Mesenchymal stem cell (in vitro differentiated cells and primary cell): ENCODE measurements at places on chromosomes 1 and 21.
A peak's percentile ranks its signal among the peaks of the same experiment; 100 is the strongest.

DNA sequence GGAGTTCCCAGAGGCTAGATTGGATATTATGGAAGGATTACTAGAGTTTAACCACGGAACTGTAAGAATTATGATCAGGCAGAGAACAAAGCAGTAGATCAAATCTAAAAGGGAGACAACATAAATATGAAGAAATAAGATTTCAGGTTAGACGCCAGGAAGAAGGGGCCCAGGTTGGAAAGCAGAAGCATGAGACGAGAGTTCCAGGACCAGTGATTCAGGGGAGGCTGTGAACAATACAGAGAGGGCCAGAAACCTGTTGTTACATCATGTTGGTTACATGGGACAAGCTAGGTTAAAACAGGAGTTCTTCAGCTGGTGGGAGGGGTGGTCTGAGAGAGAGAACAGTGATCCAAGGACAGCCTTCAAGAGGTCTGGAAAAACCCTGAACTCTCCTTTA, 128.4 kb upstream of the MROH9 start:
- no peak for DNase-seq

- no peak for DNase-seq
Measured at GRCh38 chr21:46173573-46173972, 10.7 kb downstream of the SPATC1L start.

DNA sequence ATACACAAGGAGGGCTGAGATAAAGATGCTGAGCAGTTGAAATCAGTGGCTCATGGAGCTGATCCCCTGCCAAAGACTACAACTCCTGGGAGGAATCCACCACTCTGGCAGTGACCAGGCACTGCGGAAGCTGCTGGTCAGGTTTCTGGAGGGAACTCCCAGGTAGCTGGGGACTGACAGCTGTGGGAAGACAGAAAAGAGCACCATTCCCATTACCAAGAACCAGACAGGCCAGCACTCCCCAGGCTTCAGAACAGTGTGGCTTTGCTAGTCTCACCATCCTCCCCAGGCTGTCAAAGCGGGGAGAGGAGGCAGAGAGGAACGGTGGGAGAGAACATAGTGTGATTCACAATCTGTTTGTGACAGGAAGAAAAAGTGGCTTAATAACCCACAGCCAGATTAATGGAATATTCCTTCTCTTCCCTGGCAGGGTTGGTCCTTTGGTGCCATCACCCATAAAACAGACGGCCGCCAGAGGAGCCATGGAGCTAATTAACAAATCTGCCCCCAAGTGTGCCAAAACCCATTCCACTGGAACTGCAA, 92.1 kb downstream of the MAB21L3 start:
- DNase-seq, result no peak

DNA sequence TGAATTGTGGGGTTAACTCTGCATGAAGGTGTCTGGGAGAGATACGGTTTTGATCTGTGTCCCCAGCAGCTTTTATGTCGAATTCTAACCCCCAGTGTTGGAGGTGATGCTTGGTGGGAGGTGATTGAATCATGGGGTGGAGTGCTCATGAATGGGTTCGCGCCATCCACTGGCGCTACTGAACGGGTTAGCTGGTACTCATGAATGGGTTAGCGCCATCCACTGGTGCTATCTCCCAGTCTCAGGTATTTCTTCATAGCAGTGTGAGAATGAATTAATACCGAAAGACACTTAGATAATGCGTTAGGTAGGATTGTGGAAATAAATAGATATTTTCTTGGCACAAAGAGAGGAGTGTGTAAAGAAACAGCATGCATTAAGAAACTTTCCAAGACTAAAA, 32.9 kb upstream of the CLDN8 start:
- DNase-seq, result no peak

DNA sequence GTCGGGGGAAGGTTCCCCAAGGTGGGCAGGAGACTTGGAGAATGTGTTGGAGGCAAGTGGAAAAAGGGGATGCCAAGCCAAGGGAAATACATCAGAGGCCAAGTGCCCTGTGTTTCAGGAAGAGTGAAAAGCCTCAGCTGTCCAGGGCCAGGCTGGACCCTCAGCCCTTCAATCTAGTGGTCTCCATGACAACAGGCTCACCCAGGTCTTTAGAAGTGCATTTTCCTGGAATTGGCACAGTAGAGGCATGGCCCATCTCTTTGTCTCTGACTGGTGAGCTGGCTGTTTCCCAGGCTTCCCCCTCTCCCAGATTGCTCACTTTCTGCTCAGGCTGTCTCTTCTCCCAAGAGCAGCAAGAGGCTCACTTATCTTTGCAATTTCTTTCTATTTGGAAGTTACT, 10.4 kb upstream of the RHBG start:
- DNase-seq, result no peak

DNA sequence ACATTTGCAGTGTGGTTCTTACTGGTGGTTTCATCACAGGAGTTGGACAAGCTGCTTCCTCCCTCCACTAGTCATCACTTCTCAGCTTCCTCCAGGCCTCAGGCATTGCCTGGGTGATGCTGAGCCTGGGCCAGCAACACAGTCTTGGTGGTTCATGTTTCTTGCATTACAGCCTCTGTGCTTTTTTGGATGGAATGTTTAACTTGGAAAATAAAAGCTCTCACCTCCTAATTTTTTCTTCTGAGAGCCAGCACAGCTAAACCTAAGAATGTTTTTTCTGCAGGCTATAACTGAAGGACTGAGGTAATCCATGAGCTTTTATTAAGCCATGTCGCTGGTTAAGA, 66.1 kb upstream of the RHOU start:
- DNase-seq, result no peak

GRCh38 chr1:147225193-147225730, at the start of gene FMO5:
TSS of gene FMO5 (minus strand) at chr1:147225339. CDS start at chr1:147225029, 310 bp downstream.
- DNase-seq, result peak; percentile 84

GRCh38 chr1:212760126-212760823, 31.3 kb downstream of the NSL1 start:
- peak; percentile 17 for DNase-seq

DNA sequence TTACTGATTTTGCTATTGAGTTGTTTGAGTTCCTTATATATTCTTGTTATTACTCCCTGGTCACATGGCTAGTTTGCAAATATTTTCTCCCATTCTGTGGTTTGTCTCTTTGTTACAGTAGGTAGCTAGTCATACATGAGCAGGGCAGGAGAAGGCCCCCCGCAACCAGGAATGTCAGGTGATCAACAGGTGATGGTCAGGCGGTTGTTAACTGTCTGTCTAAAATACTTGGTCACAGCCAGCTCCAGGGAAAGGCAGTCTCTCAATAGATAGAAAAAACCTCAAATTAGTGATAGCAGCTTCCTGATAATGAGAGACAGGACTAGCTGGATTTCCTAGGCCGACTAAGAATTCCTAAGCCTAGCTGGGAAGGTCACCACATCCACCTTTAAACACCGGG, 217.9 kb downstream of the RHOU start:
- DNase-seq, result no peak

- DNase-seq, result no peak
Measured at GRCh38 chr1:231187571-231187970, 25.7 kb downstream of the TRIM67 start.
